ENCODE measurements at places on chromosomes 1 and 21.

GRCh38 chr1:114551400-114551799 lies 30.0 kb downstream of the BCAS2 start:
- no peak for DNase-seq

DNA sequence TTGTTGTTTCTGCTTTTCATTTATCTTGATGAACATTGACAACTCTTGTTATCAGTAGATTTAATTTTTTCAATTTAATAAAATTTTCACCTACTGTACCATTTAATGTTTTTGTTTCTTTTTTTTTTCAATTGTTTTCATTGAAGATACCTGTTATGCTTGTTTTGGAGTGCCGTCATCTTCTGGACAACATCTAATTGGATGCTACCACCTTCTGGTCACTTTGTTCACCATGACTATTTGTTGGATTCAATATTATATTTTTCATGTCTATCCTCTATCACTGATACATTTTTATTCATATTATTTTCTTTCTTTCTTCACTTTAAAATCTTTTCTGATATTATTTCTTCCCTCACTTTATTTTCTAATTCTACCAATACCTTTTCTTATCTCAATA lies 14.0 kb downstream of the KRTAP21-2 start:
- no peak for DNase-seq

- no peak for DNase-seq
Observed at GRCh38 chr1:11407301-11407994, 71.5 kb upstream of the DISP3 start.

DNA sequence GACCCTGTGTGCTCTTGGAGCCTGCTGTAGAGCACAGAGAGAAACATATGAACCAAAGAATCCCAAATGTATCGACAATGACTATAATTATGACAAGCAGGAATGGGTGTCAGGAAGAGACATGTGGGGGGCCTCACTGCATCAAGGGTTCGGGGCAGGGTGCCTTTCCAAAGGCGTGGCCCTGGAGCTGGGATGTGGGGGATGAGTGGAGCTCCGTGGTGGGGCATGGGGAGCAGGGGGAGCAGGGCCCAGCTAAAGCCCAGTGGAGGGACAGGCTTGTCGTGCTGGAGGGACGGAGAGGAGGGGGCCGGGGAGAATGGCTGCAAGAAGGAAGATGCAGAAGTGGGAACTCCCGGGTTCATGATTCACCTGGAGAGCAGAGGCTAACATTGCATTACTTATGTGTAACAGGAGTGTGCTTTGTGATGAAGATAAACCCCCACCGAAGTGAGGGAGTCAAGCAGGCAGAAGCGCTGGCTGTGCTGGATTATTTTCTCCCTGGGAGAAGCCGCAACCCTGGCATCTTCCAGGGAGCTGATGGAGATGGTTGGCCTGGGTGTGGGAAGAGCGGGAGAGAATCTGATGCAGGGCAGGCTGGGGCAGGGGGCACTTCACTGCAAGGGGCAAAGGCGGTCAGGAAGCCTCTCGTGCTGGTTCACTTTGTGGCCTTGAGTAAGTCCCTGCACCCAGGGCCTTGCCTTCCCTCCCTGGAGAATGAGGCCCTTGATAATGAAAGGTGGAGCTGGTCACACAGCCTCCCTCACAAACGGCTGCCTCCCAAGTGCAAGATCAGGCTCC lies 124.6 kb upstream of the RUNX3 start:
- no peak for DNase-seq

DNA sequence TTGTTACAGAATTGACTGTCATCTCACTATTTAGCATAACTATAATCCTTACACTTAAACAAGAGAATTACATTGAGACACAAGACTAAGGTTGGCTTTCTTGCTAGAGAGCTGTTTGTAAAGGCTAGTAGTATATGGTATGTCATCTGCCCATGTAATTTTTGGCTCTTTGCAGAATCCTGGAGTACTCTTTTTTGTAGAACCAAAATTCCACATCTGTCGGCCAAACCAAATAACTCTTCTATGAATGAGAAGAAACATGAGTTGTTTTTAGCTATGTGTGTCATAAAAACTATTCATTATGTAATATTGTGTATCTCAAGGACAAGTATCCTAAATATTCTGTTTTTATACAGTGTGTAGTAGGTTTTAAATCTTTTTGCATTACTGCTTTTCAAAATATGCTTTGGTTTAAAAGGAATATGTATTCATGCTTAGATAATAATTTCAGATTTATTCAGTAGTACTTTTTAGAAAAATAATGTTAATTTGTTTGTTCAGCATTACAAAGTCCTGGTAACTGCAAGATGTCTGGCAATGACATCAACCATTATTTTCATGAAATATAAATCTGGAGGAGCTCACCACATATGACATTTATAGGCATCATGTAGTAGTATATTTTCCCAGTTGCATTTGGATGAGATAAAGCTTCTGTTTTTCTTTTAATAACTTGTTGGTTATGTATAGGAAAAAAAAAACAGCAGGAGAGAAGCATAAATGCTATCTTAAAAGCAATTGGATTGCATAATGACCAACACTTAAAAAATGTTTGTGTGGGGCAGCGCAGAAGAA lies 159.8 kb downstream of the HS2ST1 start:
- DNase-seq, result no peak

DNA sequence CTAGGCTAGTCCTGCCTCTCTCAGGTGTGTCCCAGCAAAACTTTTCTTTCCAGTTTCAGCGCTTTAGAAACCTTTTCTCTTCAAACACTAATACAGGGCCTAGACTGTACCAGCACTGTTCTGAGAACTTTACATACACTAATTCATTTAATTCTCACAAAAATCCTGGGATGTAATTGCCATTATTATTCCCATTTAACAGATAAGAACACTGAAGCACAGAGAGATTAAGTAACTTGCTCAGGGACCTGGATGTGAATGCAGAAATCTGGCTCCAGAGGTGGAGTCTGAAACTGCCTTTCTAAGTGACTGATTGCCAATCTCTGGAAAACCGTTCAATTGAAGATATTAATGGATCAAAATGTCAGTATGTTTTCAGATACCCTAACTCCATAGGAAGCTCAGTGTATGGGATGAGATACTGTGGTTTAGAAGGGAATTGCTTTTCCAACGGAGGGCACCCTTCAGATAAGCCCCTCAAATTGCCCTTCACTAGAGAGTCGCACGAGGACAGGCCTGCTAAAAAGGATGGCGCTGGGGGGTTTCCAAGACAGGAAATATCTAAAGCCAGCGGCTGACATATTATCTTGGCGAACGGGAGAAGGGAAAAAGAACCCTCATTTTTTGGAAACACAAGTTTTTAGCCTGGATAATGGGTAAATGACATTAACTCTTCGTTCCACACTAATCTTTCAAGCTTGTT lies 698 bp upstream of the UCK2 start:
- DNase-seq, result no peak

- no peak for DNase-seq
Observed at GRCh38 chr1:112057736-112058135, 68.3 kb upstream of the KCND3 start.

GRCh38 chr21:16241479-16241963 lies 511.7 kb downstream of the USP25 start:
- peak; percentile 12 for DNase-seq

DNA sequence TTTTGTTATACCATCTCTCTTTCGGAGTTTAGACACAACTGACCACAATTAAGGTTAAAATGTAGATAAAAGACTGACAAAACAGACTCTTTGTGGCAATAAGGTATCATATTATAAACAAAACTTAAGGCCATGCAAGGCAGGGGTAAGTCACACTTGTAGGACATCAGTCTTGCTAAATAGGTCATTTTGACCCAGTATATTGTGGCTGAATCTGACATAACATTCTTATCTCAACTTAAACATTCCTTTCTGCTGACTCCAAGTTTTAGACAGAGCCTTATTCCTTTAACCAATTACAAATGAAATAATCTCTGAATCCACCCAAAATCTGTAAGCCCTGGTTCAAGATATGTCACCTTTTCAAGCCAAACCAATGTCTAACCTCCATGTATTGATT lies 733.4 kb upstream of the B3GALT2 start:
- no peak for DNase-seq

GRCh38 chr21:43727519-43728153 lies 8.7 kb downstream of the PDXK start:
- DNase-seq, result no peak

GRCh38 chr1:63923302-63923701 lies 149.5 kb downstream of the ROR1 start:
- no peak for DNase-seq

DNA sequence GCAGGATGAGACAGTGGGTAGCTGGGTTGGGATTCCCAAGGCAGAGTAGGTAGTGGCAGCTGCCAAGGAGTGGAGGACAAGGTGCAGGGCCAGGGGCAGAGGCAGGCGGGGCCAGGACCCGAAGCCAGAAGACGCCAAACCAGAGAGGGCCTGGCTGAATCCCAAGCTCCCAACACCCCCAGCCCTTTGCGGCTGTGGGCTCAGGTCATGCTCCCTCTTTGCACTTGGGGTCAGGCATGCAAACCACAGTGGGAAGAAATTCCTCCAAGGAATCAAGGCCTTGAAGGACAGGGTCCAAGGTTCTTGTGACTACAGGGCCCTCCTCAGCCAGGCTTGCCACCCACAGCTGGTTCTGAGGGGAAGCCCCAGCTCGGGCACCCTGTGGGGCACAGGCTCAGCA lies 6.2 kb downstream of the C1orf210 start:
- no peak for DNase-seq

DNA sequence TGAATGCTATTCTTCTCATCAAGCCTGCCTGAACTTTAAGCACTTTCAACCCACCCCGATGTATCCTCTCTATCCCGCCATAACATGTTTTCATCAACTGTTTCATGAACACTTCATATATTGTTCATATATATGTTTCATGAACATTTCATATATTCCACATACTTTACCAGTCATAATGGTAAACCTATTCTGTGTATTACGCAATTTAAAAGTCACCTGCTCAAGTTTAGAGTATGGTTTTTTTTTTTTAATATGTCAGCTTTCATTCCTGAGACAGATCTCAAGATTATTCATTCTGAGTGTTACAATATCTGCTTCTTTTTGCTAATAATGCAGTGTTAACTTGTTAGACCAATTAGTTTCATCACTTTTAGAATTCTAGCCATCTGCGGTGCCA lies 140.7 kb downstream of the SIPA1L2 start:
- DNase-seq, result no peak

DNA sequence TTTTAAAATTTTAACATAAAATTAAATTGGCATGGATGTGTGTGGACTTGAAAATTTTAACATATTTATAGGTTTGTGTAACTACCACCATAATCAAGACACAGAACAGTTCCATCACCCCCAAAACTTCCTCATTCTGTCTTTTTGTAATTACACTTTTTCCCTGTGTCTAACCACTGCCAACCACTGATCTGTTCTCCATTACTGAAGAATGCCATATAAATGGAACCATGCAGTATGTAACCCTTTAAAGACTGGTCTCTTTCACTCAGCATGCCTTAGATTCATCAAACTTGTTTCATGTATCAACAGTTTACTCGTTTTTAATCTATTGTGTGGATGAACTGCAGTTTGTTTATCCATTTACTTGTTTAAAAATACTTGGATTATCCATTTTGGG lies 13.0 kb upstream of the AHCYL1 start:
- no peak for DNase-seq

DNA sequence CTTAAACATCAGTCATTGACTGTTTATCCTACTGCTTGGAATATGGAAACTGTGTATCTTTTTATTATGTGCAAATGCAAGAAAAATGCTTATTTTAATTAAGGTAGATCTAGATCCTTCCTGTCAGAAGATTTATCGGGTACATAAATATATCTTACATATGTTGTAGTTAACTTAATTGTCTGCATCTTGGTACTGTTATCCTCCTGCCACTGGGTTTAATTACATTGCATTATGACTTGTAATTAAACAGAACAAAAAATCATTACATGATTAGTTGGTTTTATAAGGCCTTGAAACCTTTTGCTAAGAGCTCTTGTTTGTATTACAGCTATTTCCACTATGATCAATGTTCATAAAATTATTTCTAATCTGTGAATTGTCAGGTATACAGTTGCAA lies 211.2 kb downstream of the PTGER3 start:
- DNase-seq, result no peak

DNA sequence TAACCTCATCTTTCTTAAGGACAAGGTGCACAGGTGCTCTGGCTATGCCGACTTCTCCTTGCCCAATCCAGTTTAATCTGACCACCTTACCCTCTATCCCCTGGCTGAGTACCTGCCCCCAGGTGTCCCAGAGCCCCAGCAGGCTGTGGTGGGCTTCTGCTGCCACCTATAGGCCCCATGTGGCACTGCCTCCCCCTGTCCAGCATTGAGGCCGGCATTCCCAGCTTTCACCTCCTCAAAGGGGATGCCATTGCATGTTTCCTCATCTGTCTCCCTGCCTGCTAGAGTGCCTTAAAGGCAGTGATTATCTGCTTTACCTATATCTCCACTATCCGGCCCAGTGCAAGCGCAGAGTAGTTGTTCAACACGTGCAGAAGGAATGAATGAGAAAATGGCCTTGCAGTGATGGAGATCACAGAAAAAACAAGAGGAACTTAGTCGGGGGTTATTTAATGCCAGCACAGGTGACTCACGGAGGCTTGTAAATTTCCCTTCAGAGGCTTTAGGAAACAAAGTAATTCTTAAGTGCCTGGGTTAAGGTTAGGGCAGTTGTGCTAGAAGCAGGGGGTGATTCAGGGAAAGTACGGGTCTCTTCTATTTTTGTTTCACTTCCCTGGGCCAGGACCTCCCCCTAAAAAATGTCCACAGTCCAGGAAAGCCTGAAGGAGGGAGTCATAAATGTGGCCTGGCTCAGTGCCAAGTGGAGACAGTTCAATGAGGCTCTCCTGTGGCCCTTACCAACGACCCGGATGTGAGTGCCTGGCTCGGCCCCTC lies 131.8 kb upstream of the NGF start:
- peak; percentile 23 for DNase-seq

DNA sequence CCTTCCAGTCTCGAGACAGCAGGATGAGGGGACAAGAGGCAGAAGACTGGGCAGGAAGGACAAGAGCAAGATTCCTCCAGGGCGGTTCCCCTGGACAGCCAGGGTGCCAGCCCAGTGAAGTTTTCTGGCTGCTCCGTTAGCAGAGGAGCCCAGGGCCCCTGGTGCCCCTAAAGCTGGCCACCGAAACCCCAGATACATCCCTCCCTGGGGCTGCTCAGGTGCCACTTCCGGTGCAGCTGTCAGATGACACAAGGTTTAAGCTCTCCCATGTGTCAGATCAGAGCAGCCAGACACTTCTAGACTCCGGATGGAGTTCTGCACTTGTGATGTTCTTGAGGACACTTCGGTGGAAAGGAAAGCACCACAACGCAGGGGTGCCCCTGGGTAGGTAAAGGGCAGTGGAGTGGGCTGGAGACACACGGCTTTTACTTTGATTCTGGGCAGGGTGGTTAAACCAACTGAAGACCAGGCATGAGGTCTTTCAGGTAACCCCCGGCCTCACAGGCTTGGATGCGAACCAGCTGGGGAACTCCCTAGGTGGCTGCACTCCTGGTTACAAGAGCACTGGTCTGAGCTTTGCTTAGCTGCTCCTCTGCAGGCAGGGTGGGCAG lies 85.7 kb downstream of the ITPKB start:
- no peak for DNase-seq

- no peak for DNase-seq
Observed at GRCh38 chr1:23475134-23475628, 8.8 kb downstream of the ASAP3 start.
